ENCODE measurements at places on chromosomes 6 and 20.

DNA sequence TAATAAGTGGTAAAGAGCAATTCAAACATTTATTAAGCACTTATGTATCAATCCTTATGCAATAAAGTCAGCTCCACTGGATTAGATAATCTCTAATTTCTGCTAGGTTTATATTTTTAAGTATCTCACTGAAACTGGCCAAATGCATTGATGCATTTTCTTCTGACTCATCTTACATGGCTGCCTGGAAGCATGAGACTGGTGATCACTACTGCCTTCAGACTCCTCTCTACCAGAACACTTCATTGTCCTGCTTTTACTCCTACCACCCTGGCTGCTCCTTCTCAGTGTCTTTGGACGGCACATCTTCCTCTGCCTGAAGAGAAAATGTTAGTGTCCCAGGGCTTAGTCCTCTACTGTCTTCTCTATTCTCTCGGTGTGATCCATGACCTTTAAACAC lies 7.4 kb downstream of the CEP85L start:
- DNase-seq: no peak

- DNase-seq: no peak
These were observed 147.3 kb upstream of the NEDD9 start for GRCh38 chr6:11379805-11380204.

- no peak for DNase-seq
These were observed 314.4 kb downstream of the ESR1 start for GRCh38 chr6:152121910-152122309.

- DNase-seq: no peak
These were observed 21.9 kb downstream of the CDH22 start for GRCh38 chr20:46286382-46286781.

GRCh38 chr20:59822291-59823029 lies 111.0 kb downstream of the SYCP2 start:
- DNase-seq: no peak

DNA sequence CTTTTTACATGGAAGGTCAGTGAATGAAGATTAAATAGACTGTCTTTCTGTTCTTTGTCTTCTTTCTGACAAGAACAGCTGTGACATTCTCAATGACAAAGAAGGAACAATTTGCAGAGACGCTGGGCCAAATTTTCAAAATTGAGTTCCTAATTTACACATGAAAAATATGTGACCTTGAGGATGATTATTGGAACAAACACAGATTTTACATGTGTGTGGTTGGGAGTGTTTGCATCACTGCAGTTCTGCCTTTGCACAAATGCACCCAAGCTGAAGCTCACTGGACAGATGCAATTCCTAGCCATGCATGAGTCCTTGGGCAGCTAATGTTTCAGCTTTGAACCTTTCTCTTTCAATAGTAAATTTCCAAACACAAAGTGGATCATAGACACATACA lies 350.8 kb downstream of the QKI start:
- DNase-seq: no peak

GRCh38 chr6:85680388-85680787 lies 37.7 kb upstream of the SYNCRIP start:
- no peak for DNase-seq

DNA sequence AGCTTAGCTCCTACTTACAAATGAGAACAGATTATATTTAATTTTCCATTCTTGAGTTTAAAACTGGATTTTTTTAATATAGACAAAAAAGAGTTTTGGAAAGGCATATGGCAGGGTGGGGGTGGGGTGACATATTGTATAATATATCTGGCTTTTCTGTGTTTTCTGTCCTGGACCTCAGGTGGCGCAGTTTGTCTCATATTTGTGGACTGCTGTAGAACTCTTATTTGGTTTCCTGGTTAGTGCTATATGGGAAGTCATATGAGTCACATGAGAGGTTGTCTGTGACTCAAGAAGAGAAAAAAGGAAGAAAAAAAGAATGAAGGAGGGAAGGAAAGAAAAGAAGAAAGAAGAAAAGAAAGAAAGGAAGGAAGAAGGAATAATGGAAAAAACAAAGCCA lies 131.8 kb downstream of the CLVS2 start:
- DNase-seq: no peak

GRCh38 chr6:77034161-77034560 lies 429.1 kb downstream of the HTR1B start:
- no peak for DNase-seq

DNA sequence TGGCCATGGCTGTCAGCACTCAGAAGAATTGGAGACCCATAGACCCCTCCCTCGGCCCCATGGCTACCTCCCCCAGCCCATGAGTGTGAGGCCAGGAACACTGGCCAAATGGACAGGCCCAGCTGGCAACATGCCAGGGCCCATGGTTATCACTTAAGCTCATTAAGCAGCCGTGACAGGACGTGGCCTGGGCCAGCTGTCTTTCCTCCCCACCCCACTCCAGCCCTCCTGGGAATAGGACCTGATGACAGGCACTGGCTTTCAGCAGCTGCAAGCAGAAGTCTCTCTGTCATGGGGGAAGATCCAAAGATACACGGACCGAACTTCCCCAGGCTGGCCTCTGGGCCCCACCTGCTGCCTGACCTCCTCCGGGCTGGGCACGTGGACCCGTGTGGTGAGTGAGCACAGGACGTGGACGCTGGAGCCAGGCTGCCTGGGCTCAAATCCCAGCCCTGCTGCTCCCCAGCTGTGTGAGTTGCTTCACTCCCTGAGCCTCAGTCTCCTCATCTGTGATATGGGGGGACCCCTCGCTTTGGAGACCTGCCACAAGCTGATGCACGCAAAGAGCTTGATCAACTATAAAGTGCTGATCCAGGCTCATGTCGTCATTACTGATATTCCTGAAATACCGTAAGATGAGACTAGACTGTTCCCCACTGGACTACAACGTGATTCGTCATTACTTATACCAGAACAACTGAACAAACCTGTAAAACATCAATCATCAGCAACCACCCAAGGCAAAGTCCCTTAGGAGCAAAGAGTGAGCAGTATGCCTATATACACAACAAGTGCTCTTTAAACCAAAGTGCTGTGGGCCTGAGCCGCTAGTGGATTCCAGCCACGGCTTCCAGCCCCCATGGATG lies 22.0 kb upstream of the VSTM2L start:
- DNase-seq: no peak

GRCh38 chr20:31708736-31709534 lies 13.7 kb downstream of the BCL2L1 start:
- no peak for DNase-seq

DNA sequence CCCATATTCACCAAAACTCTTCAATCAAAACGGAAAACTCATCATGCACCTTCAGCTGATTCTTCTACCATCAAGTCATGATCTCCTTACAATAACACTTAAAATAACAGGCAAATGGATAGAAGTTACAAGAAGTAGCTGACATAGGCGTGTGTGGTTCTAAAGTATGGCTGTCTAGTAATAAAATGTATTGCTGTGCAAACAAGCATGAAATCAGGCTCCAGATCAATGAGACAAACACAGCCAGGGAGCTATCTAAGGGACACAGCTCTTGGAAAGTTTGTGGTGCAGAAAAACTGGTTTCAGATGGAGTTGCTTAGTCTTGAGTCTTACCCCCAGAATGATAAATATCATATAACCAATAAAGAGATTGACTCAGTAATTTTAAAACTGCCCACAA lies 434.8 kb upstream of the NOX3 start:
- no peak for DNase-seq

All from amygdala (tissue), 56 donors.